ENCODE measurements at places on chromosomes 16 and 17.
A peak's percentile ranks its signal among the peaks of the same experiment; 100 is the strongest.

DNA sequence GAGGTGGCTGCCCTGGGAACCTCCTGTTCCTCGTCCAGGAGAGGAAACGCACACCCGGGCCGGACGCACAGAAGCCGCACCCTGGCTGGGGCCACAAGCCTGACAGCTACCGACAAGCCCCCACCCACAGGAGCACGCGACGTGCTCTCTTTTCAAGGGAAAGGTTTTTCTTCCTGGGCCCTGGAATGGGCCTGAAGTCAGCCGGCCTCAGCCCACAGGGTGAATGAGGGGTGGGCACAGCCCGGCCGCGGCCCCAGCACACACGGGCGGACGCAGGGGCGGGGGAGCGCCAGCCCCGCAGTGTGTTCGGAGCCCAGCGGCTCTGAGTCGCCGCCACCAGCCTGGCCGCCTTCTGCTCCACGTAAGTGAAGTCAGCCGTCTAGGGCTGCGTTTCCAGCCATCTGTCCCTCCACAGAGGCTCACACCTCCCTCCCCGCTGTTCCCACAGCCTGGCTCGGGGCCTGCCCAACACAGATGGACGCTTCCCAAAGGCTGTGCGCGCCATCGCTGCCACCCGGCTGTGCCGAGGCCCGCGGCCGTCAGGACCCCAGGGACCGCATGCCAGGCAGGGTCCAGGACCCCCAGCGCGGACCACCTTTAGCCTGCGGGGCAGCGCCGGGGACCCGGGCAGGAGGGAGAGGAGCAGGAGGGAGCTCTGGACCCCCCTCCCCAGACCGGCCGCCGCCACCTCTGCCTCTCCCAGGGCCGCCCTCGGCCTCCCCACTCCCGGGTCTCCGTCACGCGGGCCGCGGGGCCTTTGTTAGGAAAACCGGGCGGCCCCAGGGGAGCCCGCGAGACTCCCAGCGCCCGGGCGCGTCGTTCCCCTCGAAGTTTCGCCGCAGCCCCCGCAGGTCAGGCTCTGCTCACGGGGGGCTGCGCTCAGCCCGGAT lies 36.8 kb downstream of the CBFA2T3 start:
- no peak for DNase-seq
- H3K4me3 ChIP-seq: no peak overlapping the region
- H3K27ac ChIP-seq: no peak overlapping the region
- no peaks in the 10 kb centered on the region for H3K36me3 ChIP-seq

- no peak overlapping the region for H3K4me3 ChIP-seq
- H3K36me3 ChIP-seq: no peaks in the 10 kb centered on the region
- no peak overlapping the region for H3K27ac ChIP-seq
- no peak for DNase-seq
Observed at GRCh38 chr17:54678158-54678557, 222.5 kb upstream of the TOM1L1 start.

DNA sequence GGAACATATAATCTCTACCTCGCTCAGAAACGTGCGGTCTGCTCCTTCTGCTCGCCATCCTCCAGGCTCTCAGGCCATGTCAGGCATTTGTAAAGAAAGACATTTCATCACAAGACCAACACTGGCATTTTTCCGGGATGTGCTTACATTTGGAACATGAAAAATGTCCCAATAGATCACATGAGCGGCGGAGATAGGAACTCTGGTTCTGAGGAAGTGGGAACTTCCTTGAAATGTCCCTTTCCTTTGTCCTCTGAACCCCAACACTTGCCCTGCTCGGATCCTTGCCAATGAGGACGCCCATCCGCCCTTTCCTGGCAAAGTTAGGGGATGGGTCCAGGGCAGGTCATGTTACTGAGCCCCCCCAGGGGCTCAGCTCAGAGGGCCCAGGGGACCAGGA lies 130.5 kb downstream of the MAF start:
- H3K4me1 ChIP-seq: no peaks in the 10 kb centered on the region
- H3K27ac ChIP-seq: no peak overlapping the region
- no peak overlapping the region for H3K4me3 ChIP-seq
- no peaks in the 10 kb centered on the region for H3K36me3 ChIP-seq

DNA sequence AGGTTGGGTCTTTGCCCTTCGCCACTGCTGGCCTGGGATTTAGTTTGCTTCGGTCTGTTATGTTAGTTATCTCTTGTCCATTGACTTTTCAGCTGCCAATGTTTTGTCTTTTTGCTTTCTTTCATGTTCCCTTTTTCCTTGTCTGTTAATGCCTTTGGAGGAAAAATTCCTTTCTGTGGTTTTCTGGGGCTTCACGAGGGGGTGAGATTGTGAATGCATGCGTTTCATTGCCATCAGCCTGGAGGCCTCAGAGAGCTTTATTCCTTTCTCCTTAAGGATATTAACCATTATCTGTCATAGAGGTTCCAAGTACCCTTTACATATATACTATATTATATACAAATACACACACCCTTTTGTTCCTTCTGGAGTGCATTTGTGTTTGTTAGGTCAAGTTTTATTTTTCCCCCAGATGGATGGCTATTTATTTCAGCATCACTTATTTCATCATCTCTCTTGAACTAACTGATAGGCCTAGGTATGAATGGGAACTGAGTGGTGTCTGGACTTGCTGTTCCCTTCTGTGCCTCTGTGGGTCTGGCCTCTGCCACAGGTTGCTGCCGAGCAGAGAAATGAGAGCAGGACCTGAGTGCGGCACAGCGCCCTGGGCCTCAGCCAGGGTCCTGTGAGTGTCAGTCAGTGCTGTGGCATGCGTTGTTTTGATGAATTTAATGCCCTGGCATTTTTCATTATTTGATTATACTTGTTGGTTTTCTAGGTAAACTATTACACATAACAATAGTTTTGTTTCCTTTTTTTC lies 193.4 kb downstream of the LGALS9B start:
- H3K4me1 ChIP-seq: peaks cover 96% of the 10 kb centered on the region
- peak overlapping the region; percentile 66 for H3K4me3 ChIP-seq
- H3K36me3 ChIP-seq: no peaks in the 10 kb centered on the region
- H3K27me3 ChIP-seq: no peaks in the 10 kb centered on the region

- peaks cover 47% of the 10 kb centered on the region for H3K4me1 ChIP-seq
- no peak overlapping the region for H3K4me3 ChIP-seq
- no peak overlapping the region for H3K27ac ChIP-seq
- no peaks in the 10 kb centered on the region for H3K36me3 ChIP-seq
- no peak for DNase-seq
- no peaks in the 10 kb centered on the region for H3K27me3 ChIP-seq
Observed at GRCh38 chr17:27634776-27635175, 3.8 kb downstream of the LGALS9 start.

GRCh38 chr17:39001703-39002637 lies 34.8 kb upstream of the FBXO47 start:
- DNase-seq: no peak
- peak overlapping the region; percentile 59 for H3K27ac ChIP-seq
- no peaks in the 10 kb centered on the region for H3K27me3 ChIP-seq
- H3K36me3 ChIP-seq: peaks cover 2% of the 10 kb centered on the region
- H3K4me1 ChIP-seq: peaks cover 37% of the 10 kb centered on the region

DNA sequence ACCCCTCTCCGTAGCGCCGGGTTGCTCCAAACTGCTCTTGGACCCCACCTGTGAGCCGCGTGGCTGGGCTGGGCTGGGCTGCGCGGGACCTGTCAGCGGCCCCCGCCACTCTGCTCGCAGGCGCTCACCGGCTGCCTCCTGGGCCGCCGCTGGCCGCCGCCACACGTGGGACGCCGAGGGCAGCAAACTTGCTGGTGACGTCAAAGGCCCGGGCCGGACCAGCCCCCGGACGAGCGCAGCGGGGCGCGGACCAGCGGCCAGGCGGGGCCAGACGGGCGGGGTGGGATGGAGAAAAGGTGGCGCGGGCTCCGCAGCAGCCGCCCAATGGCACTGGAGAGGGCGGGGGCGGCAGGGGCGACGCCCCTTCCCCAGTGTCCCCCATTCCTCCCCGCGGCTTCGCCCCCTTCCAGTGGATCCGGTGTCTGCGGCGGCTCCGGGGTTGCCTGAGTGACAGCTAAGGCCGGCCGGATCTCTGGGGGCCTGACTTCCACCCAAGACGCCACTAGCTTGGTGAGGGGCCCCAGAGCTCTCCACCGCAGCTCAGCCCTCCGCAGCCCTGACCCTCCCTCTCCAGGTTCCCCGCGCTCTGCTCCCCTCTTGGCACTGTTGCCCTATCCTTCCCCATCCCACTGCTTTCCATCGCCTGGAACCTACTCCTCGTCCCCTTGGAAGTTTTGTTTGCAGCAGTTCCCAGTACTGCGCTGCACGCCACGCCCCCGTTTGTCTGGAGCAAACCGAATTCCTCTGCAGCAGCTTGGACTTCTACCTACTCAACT lies at the start of gene HS3ST3A1:
Gene HS3ST3A1 (minus strand): TSS at position 154 of the 776 bp plus-strand sequence. CDS start 800 bp downstream, outside the sequence.
- no peaks in the 10 kb centered on the region for H3K36me3 ChIP-seq
- peak within 1 kb of the TSS; percentile 57 for H3K4me3 ChIP-seq
- H3K4me1 ChIP-seq: peaks cover 4% of the 10 kb centered on the region
- peaks cover 46% of the 10 kb centered on the region for H3K27me3 ChIP-seq
- no peak for DNase-seq

DNA sequence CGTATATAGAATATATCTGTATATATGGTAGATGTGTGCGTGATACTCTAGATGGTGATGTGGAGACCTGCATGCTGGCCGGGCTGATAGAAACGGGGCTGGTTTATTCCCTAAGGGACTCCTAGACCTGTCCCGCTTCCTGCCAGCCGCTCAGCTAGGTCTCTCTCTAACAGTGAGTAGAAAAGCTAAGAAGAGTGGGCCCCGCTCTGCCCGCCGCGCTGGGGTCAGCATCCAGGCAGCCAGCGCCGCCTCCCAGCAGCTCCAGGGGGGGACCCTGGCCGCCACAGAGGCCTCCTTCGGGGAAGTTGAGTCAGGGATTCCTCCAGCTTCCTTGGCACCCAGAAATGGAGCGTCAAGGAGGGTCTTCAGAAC lies 9.4 kb downstream of the CYGB start:
- no peaks in the 10 kb centered on the region for H3K36me3 ChIP-seq
- peak overlapping the region; percentile 97 for H3K27ac ChIP-seq
- DNase-seq: no peak
- no peaks in the 10 kb centered on the region for H3K27me3 ChIP-seq
- H3K4me3 ChIP-seq: peak overlapping the region; percentile 89
- peaks cover 65% of the 10 kb centered on the region for H3K4me1 ChIP-seq

DNA sequence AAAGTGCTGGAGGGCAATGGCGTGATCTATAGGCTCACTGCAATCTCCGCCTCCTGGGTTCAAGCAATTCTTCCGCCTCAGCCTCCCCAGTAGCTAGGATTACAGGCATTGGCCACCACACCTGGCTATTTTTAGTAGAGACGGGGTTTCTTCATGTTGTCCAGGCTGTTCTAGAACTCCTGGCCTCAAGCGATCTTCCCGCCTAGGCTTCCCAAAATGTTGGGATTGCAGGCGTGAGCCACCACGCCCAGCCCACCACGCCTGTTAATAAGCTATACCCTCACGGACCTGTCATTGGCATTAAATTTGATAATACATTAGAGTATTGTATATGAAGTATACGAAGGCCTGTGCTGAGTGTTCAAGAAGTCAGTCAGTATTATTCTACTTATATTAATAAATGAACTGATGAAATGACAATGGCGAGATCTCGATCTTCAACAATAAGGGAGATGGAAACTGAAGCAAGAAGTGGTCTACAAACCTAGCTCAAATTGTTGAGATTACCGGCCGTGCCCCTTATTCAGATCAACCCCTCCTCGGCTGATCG lies 818 bp upstream of the BCAS3 start:
- no peaks in the 10 kb centered on the region for H3K27me3 ChIP-seq
- DNase-seq: no peak
- no peaks in the 10 kb centered on the region for H3K36me3 ChIP-seq
- H3K4me1 ChIP-seq: peaks cover 29% of the 10 kb centered on the region

DNA sequence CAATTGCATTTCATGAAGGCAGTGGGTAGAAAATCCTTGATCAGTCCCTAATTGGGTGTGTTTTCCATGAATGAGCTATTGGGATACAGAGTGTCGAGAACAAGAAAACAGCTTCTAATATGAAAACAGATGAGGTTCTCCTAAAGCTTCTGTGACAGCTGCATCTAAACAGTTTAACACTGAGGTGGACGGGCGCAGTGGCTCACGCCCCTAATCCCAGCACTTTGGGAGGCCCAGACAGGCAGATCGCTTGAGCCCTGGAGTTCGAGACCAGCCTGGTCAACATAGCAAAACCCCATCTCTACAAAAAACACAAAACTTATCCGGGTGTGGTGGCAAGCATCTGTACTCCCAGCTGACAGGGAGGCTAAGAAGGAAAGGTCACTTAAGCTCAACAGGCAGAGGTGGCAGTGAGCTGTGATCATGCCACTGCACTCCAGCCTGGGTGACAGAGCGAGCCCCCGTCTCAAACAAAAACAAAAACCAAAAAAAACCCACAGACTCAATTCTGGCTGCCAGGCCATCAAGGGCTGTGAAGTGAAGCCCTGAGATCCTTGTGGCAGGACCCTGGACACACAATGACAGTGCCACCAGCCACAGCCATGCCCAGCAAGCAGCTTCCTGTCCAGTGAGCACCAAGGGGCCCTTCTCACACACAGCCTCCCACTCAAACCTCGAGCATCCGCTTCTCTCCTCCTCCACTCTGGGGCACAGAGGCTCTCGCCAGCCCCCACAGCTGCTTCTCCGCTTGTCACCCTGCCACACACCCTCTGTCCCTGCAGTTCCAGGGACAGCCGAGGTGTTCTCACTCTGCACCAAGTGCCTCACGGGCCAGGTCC lies 44.0 kb downstream of the ANKRD11 start:
- peaks cover 93% of the 10 kb centered on the region for H3K4me1 ChIP-seq
- DNase-seq: no peak
- H3K27ac ChIP-seq: peak overlapping the region; percentile 87
- H3K27me3 ChIP-seq: no peaks in the 10 kb centered on the region
- H3K36me3 ChIP-seq: peaks cover 1% of the 10 kb centered on the region

- H3K4me1 ChIP-seq: no peaks in the 10 kb centered on the region
- no peak overlapping the region for H3K4me3 ChIP-seq
- DNase-seq: no peak
- H3K27ac ChIP-seq: no peak overlapping the region
Observed at GRCh38 chr16:67311607-67312488, 14.7 kb downstream of the KCTD19 start.

DNA sequence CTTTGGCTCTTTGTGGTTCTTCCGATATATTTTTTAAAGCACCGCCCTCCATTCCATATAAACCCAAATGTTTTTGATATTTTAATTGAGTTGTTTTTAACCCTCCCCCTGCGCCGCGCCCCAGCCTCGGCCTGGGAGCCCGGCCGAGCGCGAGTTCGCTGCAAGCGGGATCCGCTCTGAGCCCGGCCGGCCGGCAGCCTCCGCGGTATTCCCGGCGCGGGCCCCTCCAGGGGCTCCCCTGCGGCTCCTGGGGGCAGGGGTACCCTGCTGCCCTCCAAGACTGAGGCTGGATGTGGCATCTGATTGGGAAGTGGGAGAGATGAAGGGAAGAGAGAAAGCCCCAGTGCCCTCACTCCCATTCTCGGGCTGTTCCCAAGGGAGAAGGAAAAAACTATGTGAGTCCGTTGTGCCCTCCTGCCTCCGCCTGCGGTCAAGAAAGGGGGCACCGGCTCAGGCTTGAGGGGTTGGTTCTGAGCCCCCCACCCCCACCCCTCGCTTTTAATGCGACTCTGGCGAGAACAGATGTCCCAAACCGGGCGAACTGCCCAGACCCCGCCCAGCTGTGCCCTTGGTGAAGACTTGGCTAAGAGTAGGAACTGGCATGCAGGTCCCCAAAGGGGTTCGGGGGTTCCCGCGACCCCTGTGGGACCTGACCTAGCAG lies 8.6 kb downstream of the NEUROD2 start:
- H3K4me1 ChIP-seq: peaks cover 11% of the 10 kb centered on the region
- peaks cover 6% of the 10 kb centered on the region for H3K36me3 ChIP-seq
- peaks cover 74% of the 10 kb centered on the region for H3K27me3 ChIP-seq
- H3K4me3 ChIP-seq: no peak overlapping the region
- H3K27ac ChIP-seq: no peak overlapping the region
- no peak for DNase-seq

Measured in naive thymus-derived CD8-positive, alpha-beta T cell (primary cell).